ENCODE measurements at places on chromosomes 13 and 19.

GRCh38 chr13:44237881-44238421, 135.7 kb upstream of the SERP2 start:
- DNase-seq = no peak

DNA sequence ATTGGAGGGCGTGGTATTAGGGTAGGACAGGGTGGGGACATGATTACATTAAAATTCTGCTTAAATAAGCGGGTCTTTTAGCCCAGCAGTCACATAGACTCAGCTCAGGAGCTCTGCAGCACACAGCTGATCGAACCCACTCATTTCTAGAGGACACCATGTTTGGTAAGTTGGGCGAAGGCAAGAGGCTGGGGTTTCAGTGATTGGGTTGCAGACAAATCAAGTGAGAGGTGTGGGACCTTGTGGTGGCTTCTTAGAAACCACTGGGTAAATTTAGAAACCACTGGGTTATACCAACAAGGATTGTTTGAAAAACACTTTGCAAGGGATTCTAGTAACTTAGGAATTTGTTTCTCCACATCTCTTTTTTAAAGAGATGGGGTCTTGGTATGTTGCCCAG, at the start of gene LEUTX:
Gene LEUTX (plus strand): TSS at position 92 of the 400 bp plus-strand sequence. CDS start 67 bp downstream, at position 159.
- DNase-seq = no peak

- DNase-seq = no peak
These were observed 1.9 kb upstream of the NFIC start for GRCh38 chr19:3364501-3364858.

DNA sequence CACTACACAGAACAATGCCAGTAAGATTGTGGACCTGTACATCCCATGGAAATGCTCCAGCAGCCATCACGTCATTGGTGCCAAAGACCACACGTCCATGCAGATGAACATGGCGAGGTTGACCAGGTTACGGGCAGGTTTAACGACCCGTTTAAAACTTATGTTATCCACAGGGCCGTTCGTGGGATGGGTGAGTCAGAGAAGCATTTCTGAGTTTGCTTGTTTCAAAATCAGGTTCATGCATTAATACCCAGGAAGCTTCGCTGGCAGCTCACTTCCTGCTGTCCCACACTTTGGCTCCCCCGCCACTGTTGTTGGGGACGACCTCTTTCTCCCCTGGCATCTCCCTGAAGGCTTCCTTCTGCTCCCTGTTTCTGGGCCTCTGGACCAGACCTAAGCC, 194.1 kb downstream of the USP12 start:
- DNase-seq = no peak

- no peak for DNase-seq
These were observed 1.6 kb upstream of the RAB11B start for GRCh38 chr19:8388612-8388958.

GRCh38 chr19:28504727-28505126, 708.2 kb downstream of the UQCRFS1 start:
- no peak for DNase-seq

GRCh38 chr13:21580736-21581135, 23.2 kb downstream of the MICU2 start:
- no peak for DNase-seq

DNA sequence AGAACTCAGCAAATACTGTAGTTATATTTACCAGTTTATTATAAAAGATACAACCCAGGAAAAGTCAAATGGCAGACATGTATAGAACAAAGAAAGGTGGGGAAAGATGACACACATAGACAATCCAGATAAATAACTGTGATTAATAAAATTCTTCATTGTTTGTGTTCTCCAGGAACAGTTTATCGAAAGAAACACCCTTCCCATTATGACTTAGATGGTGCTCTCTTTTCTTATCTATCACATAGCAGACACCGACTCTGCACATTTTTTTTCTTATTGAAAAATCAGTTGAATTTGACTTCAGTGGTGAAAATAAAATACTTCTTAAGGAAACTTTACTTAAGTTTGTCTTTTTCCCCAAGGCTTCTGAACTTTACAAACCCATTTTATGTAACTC, 6.2 kb downstream of the ZNF708 start:
- no peak for DNase-seq

- DNase-seq = no peak
These were observed 195.0 kb upstream of the ATXN8OS start for GRCh38 chr13:69912630-69913029.

- no peak for DNase-seq
These were observed 520 bp downstream of the LGALS4 start for GRCh38 chr19:38812009-38812840.

GRCh38 chr13:48297131-48297786, 6.3 kb upstream of the RB1 start:
- no peak for DNase-seq

- no peak for DNase-seq
These were observed 51.6 kb downstream of the KLF2 start for GRCh38 chr19:16376241-16376640.

GRCh38 chr13:98035373-98035772, 81.9 kb downstream of the IPO5 start:
- DNase-seq = no peak

- peak; percentile 47 for DNase-seq
These were observed 1.8 kb downstream of the ETHE1 start for GRCh38 chr19:43524922-43525835.

GRCh38 chr19:30886222-30886621, 463.0 kb downstream of the TSHZ3 start:
- no peak for DNase-seq

- DNase-seq = no peak
These were observed 532.0 kb downstream of the GPC6 start for GRCh38 chr13:93758575-93758974.

GRCh38 chr19:36115453-36116343, at the start of gene TBCB:
Gene TBCB (plus strand): TSS chr19:36115468. CDS start chr19:36115561, 93 bp downstream.
- DNase-seq = no peak

DNA sequence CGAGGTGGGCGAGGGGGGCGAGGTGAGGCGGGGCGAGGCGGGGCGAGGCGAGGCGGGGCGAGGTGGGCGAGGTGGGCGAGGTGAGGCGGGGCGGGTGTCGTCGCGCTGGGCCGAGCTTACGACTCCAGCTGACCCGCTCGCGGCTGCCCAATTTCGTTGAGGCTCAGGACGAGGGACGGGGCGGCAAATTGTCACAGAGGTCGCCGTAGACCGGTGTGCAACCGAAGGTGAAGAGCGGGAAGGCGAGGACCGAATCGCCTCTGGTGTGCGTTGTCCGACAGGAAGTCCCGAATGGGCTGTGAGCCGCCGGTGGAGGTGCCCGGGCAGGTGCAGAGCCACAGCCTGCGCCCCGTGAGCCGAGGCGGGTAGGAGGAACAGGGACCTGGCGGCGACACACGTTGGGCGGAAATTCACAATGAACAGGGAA, at the start of gene LACC1:
Gene LACC1 (plus strand): TSS at position 150 of the 427 bp plus-strand sequence. CDS start 1,082 bp downstream, outside the sequence.
- peak; percentile 44 for DNase-seq

- DNase-seq = no peak
These were observed 376.7 kb downstream of the LIG4 start for GRCh38 chr13:107838588-107839161.

DNA sequence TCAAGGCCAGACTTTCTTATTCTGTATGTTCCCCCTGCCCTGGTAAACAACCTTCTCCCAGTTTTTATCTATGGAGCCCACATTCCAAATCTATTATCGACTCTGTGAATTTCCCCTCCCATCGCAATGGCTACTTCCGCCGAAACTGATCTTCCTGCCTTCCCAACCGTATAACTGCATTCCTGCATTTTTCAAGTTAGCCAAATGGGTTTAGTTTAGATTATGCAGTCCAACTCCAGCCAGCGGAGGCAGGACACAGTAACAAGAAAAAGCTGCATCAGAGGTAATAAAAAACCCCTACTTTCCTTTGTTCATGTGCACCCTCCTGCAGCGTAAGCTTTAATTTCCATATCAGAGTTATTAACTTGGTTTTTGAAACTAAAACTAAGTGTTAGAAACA, 112.2 kb upstream of the ZNF91 start:
- no peak for DNase-seq

GRCh38 chr13:23966691-23967615, 69.7 kb upstream of the C1QTNF9B start:
- peak; percentile 53 for DNase-seq

Measured in CD4-positive, alpha-beta T cell treated with Interleukin-1 beta for 1 hour (primary cell).